ENCODE measurements at places on chromosomes 12 and 14.
A peak's percentile ranks its signal among the peaks of the same experiment; 100 is the strongest.

DNA sequence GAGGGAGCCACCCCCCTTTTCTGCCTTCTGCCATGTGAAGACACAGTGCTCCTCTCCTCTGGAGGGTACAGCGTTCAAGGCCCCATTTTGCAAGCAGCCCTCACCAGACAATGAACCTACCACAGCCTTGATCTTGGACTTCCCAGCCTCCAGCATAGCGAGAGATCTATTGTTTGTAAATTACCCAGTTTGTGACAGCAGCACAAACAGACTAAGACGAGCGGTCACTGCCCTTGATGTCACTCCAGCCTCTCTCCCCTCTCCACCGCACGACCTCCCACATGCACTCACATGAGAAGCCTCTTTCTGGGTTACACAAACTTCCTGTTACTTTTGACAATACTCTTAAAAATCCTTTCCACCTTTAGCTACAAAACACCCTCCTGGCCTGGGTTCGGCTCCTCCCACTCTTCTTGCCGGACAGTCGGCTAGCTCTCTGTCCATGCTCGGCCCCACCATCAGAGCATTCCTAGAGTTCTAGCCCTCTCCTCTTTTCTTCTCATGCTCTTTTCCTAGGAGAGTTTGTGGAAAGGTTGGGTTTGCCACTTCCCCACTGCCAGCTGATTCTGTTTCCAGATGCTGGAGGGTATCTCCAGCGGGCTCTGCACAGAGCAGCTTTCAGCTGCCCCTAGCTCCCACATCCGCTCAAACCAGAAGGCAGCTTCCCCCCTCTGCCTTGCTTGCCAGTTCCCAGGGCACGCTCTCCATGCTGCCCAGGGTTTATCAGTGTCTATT, 124.3 kb downstream of the FOXN3 start:
- DNase-seq, result no peak

DNA sequence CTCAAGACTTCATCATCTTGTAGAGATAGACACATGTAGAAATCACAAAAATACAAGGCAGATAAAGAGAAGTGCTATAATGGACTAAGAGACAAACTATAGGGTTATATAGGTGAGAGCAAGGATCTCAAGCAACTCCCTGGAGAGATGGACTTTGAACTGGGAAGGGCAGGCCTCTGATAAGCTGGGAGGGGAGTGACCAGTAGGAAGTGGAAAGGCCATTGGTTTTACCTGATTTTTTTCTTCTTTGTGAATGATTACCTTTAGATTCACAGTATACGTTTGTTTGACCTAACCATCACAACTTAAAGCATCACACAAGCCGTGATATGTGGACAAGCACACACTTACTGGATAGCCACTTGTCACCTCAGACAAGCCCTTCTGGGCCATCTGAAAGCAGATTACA, 5.2 kb upstream of the TEP1 start:
- DNase-seq, result no peak

DNA sequence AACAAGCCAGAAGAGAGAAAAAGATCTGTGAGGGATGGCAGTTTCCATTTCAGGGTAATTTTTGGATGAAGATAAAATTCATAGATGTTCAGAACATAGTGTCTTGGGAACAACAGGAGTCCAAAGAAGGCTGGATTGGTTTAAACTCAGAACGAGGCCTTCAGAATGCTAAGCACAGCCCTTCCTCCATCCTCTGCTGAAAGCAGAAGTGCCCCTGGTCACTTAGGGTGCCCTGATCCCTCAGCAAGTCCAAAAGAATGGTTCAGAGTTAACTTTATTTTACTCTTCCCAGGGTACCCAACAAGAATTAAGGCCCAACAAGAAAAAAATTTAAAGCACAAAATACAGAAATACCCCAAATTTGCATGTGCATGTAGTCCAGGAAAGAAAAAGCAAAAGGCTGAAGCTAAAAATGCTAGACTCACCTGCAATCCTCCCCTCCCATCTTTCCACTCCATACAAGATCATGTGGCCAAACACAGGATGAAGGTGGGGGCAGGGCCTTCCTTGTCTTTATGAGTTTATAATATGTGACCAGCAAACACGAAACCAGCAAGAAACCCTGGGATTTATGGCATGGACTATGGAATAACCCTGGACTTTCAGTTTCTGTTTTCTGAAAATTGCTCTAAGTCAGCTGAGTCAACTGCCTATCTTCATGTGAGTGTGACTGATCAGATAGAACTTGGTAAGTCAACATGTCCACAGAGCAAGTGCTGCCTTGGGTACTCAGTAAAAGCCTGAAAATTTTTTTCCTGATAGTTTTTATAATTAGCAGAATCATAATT, 21.2 kb downstream of the MAX start:
- no peak for DNase-seq

- no peak for DNase-seq
Measured at GRCh38 chr12:50057000-50057841, at the start of gene ASIC1. Gene ASIC1, plus strand, starts transcription at chr12:50057596. Its CDS starts 1,171 bp downstream, at chr12:50058767.

DNA sequence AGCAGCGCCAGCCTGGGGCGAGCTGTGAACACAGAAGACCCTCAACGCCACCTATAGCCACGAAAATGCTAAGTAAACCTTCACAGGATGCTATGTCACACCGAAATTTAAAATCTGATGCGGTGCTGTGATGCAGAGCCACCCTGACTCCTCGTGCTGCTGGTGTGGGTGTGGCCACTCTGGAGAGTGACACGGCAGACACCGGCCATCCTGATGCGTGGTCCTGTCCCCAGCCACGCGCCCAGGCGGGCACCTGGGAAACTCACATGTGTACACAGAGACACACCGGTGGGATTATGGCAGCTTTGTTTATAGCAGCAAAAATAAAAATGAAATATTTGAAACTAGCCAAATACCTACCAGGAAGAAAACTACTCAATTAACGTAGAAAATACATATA, 138.3 kb upstream of the SFSWAP start:
- DNase-seq, result no peak

GRCh38 chr12:85963326-85963725, 89.2 kb downstream of the NTS start:
- DNase-seq, result no peak

GRCh38 chr14:70257526-70257925, 68.8 kb upstream of the SLC8A3 start:
- DNase-seq, result peak; percentile 21

DNA sequence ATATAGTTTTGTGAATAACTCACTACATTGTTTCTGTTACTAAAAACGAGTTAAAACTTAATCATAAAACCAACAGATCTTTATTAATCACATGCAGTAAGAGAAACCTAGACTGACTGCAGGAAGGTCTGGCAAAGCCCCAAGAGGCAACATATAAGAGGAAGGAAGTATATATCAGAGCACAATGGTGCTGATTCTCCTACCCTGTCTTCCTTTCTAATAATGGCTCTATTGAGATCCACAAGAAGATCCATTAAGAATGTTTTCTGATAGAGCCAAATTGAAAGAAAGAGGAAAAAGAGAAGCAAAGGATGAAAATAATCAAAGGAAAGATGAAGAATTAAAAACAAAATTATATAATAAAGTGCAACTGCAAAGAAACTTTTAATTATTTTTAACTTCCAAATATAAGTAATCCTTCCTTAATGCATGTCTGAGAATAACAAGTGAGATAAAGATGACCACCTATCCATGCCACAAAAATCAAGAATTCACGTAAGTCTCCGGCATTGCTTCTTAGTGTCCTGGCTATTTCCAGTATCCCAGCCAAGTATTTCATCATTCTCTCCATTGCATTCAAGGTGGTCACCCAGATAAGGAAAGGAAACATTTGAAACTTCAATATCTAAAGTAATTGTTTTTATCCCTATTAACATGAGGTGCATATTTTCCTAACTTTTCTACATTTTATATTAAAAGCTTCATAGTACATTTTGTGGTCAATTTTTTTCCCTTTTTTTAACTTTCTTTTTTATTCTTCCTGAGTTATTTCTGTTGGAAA, 62.2 kb downstream of the SOX5 start:
- no peak for DNase-seq

GRCh38 chr12:26786865-26787514, 46.0 kb downstream of the ITPR2 start:
- DNase-seq, result no peak

- no peak for DNase-seq
Measured at GRCh38 chr14:24848102-24848790, 201.7 kb downstream of the STXBP6 start.

- no peak for DNase-seq
Measured at GRCh38 chr12:92248977-92249376, 103.3 kb upstream of the BTG1 start.

All from GDM1 (cell line).